ENCODE measurements at places on chromosomes 3 and 15. TPM values are rescaled to one million over a fixed set of nuclear protein-coding genes. Genes with fewer than 3 reads are reported as not detected.

The RTP3 gene
- not detected for total RNA-seq

The PROS1 gene
- 0.57 TPM for total RNA-seq

The ST8SIA2 gene
- total RNA-seq, result not detected

The CACNA2D2 gene
- 0.67 TPM for total RNA-seq

The GMPS gene
- total RNA-seq, result 128 TPM

The TRPM1 gene
- not detected for total RNA-seq

The SETD2 gene
- 28.6 TPM for total RNA-seq

The RARB gene
- not detected for total RNA-seq

The FOXL2 gene
- not detected for total RNA-seq

The TMEM40 gene
- total RNA-seq, result not detected

The FAM3D gene
- total RNA-seq, result not detected

The MUSTN1 gene
- not detected for total RNA-seq

The SUCNR1 gene
- total RNA-seq, result not detected

The CHRNA7 gene
- total RNA-seq, result 0.21 TPM

The OXTR gene
- total RNA-seq, result 0.73 TPM

The FBXW12 gene
- not detected for total RNA-seq

The ATG3 gene
- 73.8 TPM for total RNA-seq

The ANKRD63 gene
- total RNA-seq, result not detected

Measured in activated CD8-positive, alpha-beta memory T cell treated with anti-CD3 and anti-CD28 coated beads for 36 hours (primary cell).